ENCODE measurements at places on chromosomes 1 and 21.

DNA sequence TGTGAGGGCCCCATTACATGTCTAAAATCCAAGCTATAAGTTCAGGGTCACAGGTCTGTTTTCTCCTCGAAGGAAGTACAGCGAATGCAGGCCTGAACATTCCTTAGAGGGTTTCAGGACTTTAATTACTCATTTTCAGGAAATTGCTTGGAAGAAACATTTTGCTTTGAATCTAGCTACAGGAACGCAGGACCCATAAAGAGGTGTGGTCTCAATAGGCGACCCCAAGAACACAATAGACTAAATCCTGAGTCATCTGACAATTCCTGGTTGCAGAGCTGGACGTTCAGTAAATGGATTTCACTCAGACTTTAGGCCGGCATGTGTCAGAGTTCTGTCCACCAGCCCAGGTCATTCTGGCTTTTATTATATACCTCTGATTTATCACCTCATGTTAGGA lies 1.0 kb upstream of the ERG start:
- no peak for DNase-seq

DNA sequence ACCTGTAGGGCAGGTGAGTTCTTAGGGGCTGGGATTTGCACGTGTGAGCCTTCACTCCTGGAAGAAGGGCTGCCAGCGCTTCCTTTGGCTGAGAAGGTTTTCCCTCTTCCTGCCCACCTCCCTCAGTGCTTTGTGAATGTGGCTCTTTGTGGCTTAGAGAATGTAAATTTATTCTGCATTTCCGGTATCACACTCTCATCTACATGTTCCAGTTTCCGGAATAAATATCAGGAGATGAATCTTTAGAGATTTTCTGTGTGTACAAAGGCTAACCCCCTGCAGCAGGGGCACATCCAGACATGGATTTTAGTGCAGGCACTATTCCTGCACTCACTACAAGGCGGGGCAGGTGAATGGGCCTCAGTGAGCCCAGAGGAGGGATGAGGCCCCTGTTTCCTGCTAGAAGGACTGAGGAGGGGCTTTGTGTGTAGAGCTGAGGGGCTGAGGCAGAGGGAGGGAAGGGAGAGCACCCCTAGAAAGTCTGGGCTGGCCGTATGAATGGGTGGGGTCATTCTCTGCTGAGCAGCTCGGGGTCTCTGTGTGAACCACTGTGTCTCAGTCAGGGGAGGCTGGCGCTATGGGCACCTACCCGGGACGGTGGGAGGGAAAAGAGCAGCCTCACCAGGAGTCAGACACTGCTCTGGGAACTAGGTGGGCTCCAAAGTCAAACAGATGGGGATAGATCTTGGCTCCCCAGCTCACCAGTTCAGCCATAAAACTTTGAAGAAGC lies 207.5 kb downstream of the MATN1 start:
- no peak for DNase-seq

DNA sequence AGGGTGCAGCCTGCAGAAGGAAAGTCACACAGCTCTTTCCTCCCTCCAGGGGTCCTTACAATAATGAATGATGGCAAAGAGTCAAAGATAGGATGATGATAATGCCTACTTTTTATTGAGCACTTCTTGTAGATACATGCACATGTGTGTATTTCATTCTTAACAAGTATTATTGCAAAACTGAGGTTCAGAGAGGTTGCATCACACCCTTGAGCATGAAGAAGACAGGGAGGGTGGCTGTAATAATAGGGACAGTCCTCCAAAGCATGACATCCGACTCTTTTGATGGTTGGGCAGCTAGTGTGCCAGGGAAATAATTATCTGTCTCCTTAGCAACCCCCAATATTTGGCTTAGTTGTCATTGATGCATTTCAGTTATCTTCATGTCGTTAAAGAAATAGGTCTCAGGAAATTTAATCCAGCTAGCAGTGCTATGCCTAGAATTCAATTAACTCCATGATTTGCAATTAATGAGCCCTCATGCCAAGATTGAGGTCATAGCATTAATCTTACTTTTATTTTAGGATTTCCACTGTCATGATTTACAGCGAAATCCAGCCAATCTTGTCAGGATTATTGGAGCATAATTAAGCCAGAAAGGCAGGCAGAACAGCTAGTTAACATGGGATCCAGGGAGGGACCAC lies 35.0 kb downstream of the DNAJC6 start:
- DNase-seq = peak; percentile 7

- DNase-seq = no peak
These were observed 20.0 kb downstream of the IL6R start for GRCh38 chr1:154425172-154425571.

- no peak for DNase-seq
These were observed 9.7 kb upstream of the PRELP start for GRCh38 chr1:203465948-203466347.

DNA sequence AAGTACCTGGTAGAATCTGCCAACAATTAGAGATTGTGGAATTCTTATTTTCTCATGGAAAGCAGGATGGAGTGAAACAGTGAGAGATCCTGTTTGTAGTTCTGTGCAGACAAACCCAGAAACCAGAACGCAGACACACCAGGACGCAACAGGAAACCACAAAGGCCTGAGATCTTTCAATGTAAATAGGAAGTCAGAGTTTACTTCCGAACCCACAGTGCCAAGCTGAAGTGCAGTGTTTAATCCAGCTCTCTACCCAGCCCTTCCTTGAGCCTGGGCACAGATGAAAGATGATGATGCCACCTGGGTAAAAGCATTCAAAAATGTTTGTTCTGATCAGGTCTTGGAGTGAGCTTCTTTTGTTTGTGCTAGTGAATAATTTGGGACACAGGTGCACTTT lies 244.2 kb upstream of the HOOK1 start:
- peak; percentile 75 for DNase-seq

- no peak for DNase-seq
These were observed 115.6 kb downstream of the ZNF281 start for GRCh38 chr1:200294241-200294640.

GRCh38 chr1:215489771-215490565 lies 77.1 kb upstream of the KCTD3 start:
- no peak for DNase-seq

GRCh38 chr1:7535016-7535415 lies 236.1 kb upstream of the VAMP3 start:
- DNase-seq = no peak

DNA sequence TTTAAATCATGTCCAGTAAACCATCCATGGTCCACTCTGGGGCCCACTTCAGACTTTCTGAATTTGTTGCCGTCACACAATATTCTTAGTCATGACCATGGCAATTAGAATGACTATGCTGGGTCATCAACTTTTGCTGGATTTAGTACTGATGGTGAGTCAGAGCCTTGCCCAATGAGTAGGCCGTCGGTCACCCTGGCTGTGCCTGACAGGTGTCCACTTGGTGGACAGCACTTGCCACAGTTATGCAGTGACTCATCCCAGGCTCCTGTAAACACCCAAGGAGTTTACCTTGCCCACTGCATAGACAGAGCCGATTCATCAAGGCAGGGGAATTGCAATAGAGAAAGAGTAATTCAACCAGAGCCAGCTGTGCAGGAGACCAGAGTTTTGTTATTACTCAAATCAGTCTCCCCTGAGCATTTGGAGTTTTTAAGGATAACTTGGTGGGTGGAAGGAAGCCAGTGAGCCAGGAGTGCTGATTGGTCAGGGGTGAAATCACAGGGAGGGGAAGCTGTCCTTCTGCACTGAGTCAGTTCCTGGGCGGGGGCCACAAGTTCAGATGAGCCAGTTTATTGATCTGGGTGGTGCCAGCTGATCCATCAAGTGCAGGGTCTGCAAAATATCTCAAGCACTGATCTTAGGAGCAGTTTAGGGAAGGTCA lies 333.8 kb downstream of the PTPRU start:
- no peak for DNase-seq

- DNase-seq = no peak
These were observed 56.1 kb downstream of the PIK3R3 start for GRCh38 chr1:46076343-46076742.

- DNase-seq = no peak
These were observed 14.5 kb downstream of the GLUL start for GRCh38 chr1:182376936-182377574.

DNA sequence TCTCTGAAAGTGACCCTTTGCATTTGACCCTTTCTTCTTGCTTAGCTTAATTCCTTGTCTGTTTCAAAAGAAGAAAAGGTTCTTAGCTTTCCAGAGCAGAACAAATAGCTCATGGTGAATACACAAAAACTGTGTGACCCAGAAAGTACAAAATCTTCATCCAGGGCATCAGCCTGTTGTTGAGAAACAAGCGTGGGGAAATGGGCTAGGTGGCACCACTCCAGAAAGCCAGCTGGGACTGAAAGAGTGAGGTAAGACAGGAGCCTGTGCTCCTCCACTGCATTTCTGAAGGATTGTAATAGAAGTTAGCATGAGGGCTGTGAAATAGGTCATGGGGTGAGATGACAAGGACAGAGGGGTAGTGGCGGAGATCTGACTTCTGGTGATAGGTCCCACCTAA lies 45.8 kb downstream of the CYP2J2 start:
- no peak for DNase-seq

GRCh38 chr21:38853421-38853919 lies 47.7 kb downstream of the ETS2 start:
- peak; percentile 88 for DNase-seq

DNA sequence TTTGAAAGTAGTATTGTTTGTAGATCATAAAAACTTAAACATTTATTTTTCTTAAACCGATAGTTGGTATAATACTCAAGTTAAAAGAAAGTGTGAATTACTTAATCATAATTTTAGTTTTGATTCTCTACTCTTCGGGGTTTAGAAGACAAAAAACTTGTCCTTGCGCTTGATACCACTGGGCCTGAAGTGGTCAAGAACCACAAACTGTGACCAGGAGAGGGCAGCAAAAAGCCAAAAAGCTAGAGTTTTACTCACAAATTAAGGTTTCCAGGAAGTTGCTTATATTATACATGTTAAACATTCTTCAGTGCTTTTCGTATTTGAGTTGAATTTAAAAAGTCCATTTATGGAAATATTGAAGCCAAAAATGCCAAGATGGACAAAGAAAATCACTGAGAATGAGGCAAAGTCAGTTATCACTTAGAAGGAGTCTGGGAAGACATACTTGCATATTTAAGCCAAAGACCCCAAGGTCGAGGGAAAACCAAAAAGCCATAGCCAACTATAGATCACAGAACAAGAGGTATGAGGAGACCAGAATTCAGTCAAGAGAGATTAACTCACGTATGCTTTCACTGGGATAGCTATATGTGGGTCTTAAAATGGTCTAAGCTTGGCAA lies 34.2 kb downstream of the EFCAB7 start:
- DNase-seq = peak; percentile 59

DNA sequence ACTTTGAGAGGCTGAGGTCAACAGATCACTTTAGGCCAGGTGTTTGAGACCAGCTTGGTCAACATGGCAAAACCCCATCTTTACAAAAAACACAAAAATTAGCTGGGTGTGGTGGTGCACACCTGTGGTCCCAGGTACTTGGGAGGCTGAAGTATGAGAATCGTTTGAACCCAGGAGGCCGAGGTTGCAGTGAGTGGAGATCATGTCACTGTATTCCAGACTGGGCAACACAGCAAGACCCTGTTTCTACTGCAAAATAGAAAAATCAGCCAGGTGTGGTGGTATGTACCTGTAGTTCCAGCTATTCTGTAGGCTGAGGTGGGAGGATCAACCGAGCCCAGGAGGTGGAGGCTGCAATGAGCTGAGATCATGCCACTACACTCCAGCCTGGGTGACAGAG lies 4.2 kb upstream of the INTS3 start:
- no peak for DNase-seq

DNA sequence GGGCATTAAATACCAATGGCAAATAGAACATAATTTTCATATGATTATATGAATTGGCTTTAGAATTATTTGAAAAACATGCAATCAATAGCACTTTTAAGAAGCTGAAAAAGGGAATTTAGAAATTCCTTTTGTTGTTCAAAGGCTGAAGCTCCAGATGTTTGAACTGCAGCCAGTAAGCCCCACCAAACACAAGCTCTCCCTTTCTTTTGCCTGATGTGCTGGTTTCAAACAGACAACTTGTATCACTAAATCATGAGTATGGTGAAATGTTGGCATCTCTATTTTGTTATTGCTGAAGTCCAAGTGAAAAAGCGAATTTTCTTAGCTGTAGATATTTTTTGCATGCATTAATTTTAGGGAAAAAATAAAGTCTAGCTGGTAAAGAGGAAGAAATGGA lies 27.5 kb upstream of the NCAM2 start:
- no peak for DNase-seq

DNA sequence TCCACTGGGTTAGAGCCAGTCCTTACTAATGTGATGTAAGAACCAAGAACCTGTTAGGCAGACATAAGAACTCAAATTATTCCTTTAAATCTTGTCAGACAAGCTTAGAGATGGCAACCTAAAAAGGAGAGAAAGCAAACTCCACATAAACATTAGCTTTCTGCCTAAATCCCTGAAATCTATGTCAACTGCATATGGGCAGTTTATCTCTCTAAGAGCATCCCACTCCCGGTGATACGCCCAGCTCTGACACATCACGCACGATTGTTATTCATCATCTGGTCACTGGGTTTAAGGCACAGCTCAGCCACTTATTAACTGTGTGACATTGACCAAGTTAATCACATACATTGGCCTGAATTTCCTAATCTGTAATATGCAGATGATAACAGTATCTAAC lies 323.7 kb downstream of the HHIPL2 start:
- DNase-seq = no peak

DNA sequence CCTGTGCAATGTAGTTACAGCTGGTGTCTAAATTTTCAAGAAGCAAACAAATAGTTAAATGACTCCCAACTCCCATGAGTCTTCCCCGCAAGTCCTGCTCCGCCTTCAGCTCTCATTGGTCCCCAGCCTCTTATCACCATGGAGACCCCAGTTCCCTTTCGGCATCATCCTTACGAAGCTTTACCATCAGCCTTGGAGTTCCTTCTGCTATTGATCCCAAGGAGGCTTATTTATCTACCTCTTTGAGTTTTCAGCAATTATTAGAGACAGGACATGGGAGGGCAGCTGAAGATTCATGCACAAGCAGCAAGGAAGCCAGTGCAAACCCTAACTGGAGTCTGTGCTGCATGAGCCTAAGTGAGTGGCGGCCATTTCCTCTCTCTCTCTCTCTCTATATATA lies 12.3 kb downstream of the KCNA2 start:
- DNase-seq = no peak

- no peak for DNase-seq
These were observed 20.9 kb downstream of the GADD45A start for GRCh38 chr1:67705735-67706453.

GRCh38 chr1:170471398-170472053 lies 60.4 kb upstream of the GORAB start:
- no peak for DNase-seq

GRCh38 chr1:17538428-17539117 lies 925 bp upstream of the ARHGEF10L start:
- DNase-seq = no peak

DNA sequence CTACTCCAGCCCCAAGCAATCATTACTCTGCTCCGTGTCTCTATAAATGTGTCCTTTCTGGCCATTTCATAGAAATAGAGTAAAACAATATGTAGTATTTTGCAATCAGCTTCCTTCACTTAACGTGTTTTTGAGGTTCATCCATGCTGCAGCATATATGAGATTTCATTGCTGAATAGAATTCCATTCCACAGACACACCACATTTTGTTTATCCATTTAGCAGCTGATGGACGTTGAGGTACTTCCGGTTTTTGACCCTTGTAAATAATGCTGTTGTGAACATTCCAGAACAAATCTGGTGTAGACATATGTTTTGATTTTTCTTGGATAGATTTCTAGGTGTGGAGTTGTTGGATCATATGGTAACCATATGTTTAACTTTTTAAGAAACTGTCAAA lies 30.7 kb downstream of the ADAM30 start:
- DNase-seq = no peak
